CD4-positive, alpha-beta T cell treated with Interleukin-10 for 1 hour (primary cell): ENCODE measurements at places on chromosomes 13 and 19.

DNA sequence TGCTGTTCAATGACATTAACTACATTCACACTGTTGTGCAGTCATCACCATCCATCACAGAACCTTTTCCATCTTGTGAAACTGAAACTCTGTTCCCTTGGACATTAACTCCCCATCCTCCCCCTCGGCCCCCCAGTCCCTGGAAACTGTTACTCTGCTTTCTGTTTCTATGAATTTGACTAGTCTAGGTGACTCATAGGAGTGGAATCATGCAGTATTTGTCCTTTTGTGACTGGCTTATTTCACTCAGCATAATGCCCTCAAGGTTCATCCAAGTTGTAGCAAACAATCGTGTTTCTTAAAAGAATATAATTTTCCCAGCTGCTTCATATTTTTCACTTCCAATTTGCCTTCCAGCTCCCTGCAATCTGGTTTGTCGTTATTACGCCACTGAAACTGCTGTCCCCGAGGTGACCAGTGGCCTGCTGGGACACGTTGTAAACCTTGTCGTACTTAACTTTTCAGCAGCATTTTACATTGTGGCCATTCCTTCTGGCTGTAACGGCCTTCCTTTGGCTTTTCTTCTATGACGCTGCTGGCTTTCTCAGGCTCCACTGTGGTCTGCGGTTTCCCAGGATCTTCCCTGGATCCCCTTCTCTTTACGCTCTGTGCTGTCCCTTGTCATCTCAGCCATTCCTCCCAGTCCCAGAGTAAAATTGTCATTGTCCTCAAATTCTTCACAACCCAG is 74.0 kb downstream of the DHRS12 start:
- DNase-seq = no peak

GRCh38 chr19:54162241-54162805 is 2.8 kb upstream of the LENG1 start:
- peak; percentile 82 for DNase-seq

- DNase-seq = no peak
Observed at GRCh38 chr13:101875717-101876393, 423.4 kb downstream of the ITGBL1 start.

GRCh38 chr19:6423499-6424194 is 964 bp downstream of the KHSRP start:
- DNase-seq = peak; percentile 27

DNA sequence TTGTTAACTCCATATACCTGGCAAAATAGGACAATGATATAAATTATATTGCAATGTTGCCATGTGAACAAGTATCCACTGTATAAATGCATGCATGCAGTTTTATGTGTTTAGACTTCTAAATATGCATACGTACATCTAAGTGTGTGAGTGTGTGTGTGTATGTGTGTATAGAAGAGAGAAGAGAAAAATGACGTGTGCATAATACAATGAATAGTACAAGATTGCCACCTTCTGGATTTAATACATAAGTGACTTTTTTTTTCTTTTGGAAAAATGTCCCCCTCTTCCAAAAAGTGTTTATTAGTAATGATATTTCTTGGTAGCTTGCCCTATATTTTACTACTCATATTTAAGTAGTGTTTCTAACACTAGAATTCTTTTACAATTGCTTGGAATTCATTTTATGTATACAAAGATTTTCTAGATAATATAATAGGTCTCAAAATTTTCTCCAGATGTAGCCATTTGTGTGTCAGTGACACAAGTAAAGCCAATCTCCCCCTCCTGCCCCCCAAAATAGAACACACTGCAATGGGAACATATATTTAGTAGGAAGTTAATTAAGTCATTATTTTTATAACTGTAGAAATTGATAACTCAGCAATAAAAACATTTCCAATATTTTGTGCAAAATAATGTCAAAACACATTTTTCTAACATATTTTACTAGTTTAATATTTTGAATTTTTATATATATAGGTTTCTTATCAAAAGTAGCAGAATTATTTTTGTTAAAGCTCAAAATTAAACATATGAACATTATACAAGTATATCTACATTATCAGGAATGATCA is 783.3 kb upstream of the ATXN8OS start:
- DNase-seq = no peak

DNA sequence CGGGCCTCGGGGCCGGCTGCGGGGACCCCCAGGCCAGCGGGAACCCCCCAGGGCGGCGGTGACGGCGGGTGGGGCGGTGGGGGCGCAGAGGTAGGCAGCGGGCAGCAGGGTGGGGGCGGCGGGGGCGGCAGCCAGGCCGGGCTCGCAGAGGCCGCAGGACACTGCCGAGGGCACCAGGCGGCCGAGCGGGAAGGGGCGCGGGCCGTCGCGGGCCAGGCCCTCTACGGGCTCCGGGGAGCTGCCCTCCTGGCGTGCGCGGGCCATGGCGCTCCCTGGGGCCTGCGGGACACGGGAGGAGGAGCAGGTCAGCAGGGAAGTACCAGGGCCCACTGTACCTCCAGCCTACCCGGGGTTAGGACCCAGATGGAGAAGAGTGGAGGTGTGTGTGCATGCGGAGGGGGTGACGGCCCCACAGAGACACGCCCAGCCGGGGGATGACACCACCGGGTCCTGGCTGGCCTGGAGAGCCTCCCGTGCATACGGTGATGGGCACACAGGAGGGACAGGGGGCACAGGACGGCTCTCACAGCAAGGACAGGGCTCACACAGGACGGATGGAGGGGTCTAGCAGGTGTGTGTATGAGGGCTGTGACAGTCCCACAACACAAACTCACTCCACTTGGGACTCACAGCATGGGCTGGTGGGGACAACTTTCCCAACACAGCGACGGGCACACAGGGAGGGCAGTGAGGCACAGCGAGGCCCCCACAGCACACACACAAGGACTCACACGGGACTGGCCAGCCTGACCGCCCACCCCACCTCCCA is 2.6 kb downstream of the BBC3 start:
- peak; percentile 58 for DNase-seq

DNA sequence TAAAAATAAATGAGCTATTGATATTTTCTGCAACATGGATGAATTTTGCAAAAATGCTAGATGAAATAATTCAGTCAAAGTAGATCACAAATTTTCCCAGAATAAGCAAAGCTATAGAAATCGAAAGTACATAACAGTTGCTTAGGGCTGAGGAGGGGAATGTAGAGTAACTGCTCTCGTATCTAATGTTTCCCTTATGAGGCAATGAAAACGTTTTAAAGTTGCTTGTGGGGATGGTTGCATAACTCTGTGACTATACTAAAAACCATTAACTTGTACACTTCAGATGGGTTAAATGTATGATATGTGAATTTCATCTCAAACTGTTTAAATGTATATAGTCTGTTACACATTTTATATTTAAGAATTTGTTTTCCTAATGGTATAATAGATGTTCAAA is 231.7 kb downstream of the GGACT start:
- DNase-seq = no peak

DNA sequence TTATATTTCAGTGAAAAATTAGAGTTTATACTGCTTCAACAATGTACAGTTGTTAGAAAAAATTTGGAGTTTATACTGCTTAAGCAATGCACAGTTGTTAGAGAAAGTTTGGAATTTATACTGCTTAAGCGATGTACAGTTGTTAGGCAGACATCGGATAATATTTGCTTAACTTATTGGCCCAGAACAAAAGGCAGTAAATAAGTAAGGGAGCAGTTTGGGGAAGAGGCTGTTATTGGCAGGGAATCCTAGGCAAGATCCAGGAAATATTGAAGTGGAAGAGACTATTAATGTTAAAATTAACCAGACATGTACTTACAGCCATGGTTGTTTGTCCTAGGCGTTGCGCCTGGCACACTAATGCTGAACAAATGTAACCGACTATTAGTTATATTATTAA is 166.9 kb downstream of the GPC5 start:
- no peak for DNase-seq

DNA sequence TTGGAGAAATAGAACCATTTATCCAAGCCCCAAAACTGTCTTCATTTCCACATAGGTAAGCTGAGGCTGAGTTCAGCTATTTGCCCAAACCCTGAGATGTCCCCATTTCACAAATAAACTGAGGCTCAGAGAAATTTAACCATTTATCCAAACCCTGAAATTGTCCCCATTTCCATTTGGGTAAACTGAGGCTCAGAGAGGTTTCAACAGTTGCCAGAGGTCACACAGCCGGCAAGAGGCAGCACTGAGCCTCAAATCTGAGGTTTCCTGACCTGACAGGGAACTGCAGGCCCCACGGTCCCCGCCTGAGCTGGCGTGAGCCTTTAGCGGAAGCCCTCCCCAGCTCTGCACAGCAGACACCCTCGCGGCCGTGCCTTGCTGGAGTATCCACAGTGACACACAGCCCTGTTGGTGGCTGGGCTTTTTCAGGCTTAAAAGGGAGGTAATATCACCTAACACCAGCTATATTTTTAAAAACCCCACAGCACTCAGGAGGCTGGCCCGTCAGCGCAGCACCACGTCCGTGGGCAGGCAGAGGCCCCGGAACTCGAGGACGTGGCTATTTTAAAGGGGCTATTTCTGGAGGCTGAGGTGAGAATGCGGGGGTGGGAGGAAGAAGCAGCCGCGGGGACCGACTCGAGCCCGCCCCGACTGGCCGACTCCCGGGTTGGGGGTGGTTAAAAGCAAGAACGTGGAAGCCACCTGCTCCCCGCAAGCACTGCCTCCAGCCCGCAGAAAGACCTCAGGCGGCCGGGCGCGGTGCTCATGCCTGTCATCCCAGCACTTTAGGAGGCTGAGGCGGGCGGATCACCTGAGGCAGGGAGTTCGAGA is 18.5 kb downstream of the PTPRS start:
- peak; percentile 6 for DNase-seq

DNA sequence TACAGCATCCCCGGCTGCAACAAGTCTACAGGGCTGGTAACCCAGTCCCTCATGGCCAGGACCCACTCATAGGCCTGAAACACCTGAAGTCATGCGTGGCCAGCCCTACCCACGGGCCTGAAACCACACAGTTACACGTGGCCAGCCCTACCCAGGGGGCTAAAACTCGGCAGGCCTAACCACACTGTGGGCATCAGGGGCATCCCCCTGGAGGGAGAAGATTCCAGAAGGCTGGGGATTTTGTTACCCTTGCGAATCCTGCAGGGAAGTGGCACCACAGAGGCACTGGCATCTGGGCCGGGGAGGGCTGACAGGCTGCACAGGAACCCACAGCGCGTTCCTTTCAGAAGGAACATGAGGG is 48.4 kb upstream of the C13orf46 start:
- DNase-seq = no peak

GRCh38 chr19:29277102-29277501 is 64.2 kb upstream of the UQCRFS1 start:
- peak; percentile 79 for DNase-seq

DNA sequence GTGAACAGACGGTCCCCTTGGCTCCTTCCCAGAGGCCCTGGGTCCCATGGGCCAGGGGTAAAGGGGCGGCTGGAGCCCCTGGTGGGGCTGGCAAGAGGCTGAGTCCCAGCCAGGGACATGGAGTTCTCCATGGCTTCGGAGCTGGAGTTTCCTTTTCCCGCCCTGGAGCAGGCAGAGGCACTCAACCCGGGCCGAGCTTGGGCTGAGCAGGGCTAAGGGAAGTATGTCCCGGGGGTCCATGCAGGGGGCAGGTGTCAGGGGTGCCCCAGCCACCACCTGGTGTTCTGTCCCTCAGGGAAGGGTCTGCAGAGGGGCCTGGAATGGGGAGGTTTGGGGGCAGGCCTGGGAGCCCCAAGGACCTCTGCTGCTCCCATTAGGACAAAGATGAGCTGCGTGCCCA is 54.0 kb upstream of the TPM4 start:
- DNase-seq = no peak

- peak; percentile 27 for DNase-seq
Observed at GRCh38 chr19:48683349-48683748, 10.5 kb upstream of the NTN5 start.

- peak; percentile 58 for DNase-seq
Observed at GRCh38 chr19:17778251-17778967, 16.5 kb upstream of the B3GNT3 start.

GRCh38 chr13:41858780-41859179 is 102.1 kb downstream of the VWA8 start:
- DNase-seq = no peak

GRCh38 chr19:30916238-30916637 is 433.0 kb downstream of the TSHZ3 start:
- no peak for DNase-seq

DNA sequence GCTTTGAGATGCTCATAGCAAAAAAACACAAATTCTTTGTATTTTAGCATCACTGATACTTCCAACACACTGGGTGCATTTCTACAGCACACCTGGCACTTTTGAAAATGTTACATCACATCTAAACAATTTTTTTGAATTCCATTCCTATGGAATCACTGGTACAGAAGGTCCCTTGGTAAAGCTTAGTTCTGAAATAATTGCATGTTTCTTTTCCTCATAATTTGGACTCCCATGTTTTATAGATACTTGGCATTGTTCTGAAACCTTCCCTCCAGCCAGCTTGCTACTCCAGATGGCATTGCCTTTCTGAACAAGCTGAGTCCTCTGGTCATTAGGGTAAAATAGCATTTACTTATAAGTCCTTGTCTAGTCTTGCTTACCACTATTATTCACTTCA is 481.3 kb upstream of the GPC6 start:
- no peak for DNase-seq

DNA sequence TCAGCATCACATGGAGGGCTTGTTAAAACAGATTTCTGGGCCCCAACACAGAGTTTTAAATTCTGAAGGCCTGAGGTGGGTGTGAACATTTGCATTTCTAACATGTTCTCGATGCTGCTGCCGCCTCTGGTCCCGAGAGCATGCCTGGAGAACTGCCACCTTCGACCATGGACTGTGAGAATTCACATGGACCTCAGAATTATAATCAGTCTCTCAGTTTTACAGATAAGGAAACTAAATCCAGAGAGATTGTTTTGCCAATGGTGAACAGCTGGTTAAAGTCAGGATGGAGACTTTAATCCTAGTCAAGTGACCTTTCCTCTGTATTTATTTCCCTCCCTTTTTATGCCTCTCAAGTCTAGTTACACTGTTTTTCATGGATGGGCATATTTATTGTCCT is 14.7 kb downstream of the ALOX5AP start:
- DNase-seq = no peak

GRCh38 chr13:105737688-105738087 is 797.8 kb downstream of the EFNB2 start:
- no peak for DNase-seq

DNA sequence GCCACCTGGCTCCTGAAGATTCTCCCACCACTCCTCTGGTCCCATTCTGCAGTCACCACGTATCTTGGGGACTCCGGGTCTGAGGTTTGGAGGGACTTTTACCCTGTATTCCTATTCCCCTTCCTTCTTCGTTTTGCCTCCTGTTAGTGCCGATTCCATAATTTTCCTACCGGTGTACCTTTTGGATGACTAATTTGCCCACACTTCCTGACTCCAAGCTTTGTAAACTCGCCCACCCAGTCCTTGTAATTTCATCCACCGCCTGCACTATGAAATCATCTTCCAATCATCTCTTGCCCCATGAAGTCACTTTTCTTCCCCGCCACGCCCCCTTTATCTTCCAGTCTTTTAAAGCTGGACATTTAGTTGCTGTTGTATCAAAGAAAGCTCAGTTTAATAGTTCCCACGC is 572 bp downstream of the UCHL3 start:
- peak; percentile 9 for DNase-seq

- DNase-seq = no peak
Observed at GRCh38 chr19:42051166-42052115, 18.6 kb downstream of the GRIK5 start.
